ENCODE measurements at places on chromosomes 4 and X.

GRCh38 chr4:31370866-31371465 is 650.8 kb downstream of the PCDH7 start:
- no peak overlapping the region for H3K27ac ChIP-seq
- H3K4me1 ChIP-seq = no peaks in the 10 kb centered on the region
- no peaks in the 10 kb centered on the region for H3K27me3 ChIP-seq
- no peak for DNase-seq
- H3K4me3 ChIP-seq = no peak overlapping the region
- no peaks in the 10 kb centered on the region for H3K36me3 ChIP-seq

DNA sequence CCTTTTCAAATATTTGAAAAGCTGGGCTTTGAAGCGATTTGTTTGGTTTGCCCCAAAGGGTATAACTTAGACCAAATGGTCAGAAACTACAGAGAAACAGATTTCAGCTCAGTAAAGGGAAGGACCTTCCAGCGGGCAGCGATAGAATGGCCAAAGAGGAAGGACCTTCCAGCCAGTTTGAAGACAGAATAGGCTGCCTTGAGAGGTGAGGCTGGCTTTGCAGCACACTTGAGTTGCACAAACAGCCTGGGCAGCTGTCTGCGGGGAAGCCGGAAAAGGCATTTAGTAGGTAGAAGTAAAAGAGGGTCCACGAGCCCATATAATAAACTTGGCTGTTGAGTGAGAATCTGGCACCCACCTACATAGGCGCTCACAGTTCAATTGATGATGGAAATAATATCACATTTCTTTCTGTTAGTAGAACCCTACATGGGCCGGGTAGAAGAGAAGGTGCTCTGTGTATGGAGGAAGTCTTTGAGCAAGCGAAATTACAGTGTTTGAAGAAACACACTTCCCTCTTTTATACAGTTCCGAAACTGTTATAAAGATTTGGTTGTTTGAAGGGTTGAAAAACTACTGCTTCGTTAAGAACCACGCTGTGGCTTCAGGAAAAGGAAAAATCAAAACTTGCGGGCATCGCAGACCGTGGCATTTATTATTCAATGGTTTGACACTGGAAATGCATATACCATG is 75.0 kb upstream of the SORBS2 start:
- H3K36me3 ChIP-seq = no peaks in the 10 kb centered on the region
- no peak overlapping the region for H3K4me3 ChIP-seq
- no peak overlapping the region for H3K27ac ChIP-seq
- no peaks in the 10 kb centered on the region for H3K27me3 ChIP-seq
- no peak for DNase-seq

DNA sequence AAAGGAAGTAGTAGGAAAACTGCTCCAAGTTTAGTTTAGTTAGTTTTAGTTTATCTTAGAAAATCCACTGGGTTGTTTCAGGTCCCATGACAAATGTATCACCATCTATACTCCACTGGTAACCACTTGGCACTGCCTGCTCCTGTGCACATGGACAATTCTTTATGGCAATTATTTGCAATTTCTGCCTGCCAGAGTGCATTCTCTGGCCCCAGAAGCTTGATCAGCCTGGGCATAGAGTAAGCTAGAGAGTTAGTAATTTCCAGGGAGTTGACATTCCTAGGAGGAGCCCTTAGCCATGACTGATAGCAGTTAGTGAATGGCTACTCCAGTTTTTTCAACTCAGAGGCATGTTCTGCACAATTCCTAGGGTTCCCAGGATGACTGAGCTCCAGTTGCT is 203.2 kb upstream of the FGF13 start:
- H3K4me3 ChIP-seq = no peak overlapping the region
- H3K27ac ChIP-seq = no peak overlapping the region
- H3K27me3 ChIP-seq = no peaks in the 10 kb centered on the region
- no peaks in the 10 kb centered on the region for H3K4me1 ChIP-seq
- H3K36me3 ChIP-seq = no peaks in the 10 kb centered on the region

DNA sequence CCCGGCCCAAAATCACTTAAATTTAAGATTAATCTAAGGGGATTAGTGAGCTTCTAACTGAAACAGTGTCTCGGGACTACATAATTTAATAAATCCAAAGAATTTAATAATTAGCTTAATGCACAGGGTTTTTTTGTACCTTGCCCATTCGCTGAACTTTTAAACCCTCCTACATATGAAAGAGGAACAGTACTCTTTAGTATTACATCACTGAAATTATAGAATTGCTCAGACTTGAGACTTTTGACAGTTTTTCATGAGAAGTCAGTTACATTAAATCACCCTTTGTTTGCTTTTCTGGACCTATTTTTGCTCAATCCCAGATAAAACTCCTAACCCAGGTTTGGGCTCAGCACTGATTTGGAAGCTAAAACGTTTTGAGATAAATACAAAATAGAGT is 2.4 kb upstream of the TADA2B start:
- no peaks in the 10 kb centered on the region for H3K27me3 ChIP-seq
- H3K27ac ChIP-seq = no peak overlapping the region
- no peak overlapping the region for H3K4me3 ChIP-seq
- peaks cover 29% of the 10 kb centered on the region for H3K4me1 ChIP-seq
- no peaks in the 10 kb centered on the region for H3K36me3 ChIP-seq

GRCh38 chrX:118503260-118504041 is 7.8 kb downstream of the DOCK11 start:
- no peak overlapping the region for H3K27ac ChIP-seq
- peaks cover 5% of the 10 kb centered on the region for H3K4me1 ChIP-seq
- no peaks in the 10 kb centered on the region for H3K36me3 ChIP-seq
- H3K4me3 ChIP-seq = no peak overlapping the region

- no peak overlapping the region for H3K27ac ChIP-seq
- H3K4me1 ChIP-seq = no peaks in the 10 kb centered on the region
- no peaks in the 10 kb centered on the region for H3K36me3 ChIP-seq
- no peak for DNase-seq
- no peaks in the 10 kb centered on the region for H3K27me3 ChIP-seq
- no peak overlapping the region for H3K4me3 ChIP-seq
Observed at GRCh38 chr4:153809916-153810810, 21.3 kb upstream of the SFRP2 start.

GRCh38 chrX:150316564-150316963 is 46.6 kb upstream of the MAMLD1 start:
- H3K36me3 ChIP-seq = no peaks in the 10 kb centered on the region
- no peak for DNase-seq
- no peak overlapping the region for H3K27ac ChIP-seq
- H3K4me1 ChIP-seq = no peaks in the 10 kb centered on the region

- H3K4me3 ChIP-seq = no peak overlapping the region
- H3K4me1 ChIP-seq = peaks cover 12% of the 10 kb centered on the region
- no peak for DNase-seq
- H3K27me3 ChIP-seq = no peaks in the 10 kb centered on the region
- no peak overlapping the region for H3K27ac ChIP-seq
- no peaks in the 10 kb centered on the region for H3K36me3 ChIP-seq
Observed at GRCh38 chr4:128796934-128797333, 12.6 kb upstream of the JADE1 start.

DNA sequence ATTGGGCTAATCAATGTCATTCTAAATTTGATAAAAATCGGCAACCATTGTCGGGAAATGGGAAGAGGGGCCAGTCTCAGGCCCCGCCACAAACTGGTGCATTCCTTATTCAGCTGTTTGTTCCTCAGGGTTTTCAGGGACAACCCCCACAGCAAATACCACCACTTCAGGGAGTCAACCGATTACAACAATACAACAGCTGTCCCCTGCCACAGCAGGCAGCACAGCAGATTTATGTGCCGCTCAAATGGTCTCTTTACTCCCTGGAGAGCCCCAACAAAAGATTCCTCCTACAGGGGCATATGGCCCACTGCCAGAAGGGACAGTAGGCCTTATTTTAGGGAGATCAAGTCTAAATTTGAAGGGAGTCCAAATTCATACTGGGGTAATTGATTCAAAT is 61.8 kb downstream of the ZNF732 start:
- DNase-seq = no peak
- H3K27me3 ChIP-seq = no peaks in the 10 kb centered on the region
- H3K36me3 ChIP-seq = peaks cover 1% of the 10 kb centered on the region
- H3K27ac ChIP-seq = no peak overlapping the region
- H3K4me3 ChIP-seq = no peak overlapping the region

DNA sequence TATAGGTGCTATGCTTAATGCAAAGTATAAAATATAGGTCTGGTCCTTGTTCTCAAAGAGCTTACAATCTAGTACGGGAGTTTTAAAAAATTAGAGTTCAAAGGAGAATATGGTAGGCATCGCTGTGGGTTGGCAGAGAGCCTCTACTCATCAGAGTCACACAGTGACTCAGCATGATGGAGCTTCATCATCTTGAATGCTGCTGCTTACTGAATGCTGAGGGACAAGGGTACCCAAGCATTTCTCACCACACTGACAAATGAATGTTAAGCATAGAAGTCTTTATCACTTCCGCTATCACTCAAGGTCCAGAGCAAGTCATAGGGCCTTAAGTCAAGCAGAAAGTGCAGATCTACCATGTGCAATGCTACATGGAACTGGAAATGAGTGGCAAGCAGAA is 268.6 kb upstream of the IGFBP7 start:
- no peaks in the 10 kb centered on the region for H3K36me3 ChIP-seq
- no peak overlapping the region for H3K4me3 ChIP-seq

DNA sequence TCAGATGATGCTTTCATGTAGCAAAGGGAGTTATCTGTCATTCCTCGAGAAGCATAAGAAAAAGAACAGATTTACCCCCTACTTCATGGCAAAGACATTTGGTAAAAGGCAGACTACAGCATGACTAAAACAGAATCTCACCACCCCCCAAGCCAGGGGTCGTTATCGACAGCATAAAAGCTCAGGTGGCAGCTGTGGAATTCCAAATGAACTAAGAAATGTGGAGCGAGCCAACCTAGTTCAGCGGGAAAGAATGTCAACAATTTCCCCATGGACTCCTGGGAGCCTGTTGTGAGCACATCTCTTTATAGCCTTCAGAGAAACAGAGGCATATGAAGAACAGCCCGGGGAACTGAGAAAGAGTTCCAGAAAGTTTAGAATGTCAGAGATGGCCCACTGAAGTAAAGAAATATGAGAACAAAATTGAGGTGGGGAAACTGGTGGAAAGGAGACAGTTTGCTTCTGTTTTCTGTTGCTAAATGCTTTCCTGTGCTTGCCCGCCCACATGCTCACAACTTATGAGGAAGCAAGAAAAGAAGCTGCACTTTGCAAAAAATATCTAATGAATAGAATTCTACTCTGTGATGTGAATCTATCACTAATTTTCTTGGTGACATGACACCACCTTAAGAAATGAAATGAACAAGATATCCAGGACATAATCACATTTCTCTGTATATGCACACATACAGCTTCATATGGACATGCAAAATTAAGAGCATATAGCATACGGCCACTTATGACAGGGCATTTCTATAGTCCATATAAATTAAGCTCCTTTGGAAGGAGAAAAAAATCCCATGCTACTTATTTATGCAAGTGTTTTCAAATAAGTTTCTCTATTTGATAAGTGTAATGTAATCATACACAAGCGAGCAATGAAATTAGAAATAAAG is 135.3 kb upstream of the MID1 start:
- no peaks in the 10 kb centered on the region for H3K36me3 ChIP-seq
- peaks cover 12% of the 10 kb centered on the region for H3K4me1 ChIP-seq
- H3K27ac ChIP-seq = no peak overlapping the region
- H3K4me3 ChIP-seq = no peak overlapping the region
- no peaks in the 10 kb centered on the region for H3K27me3 ChIP-seq

GRCh38 chrX:46687619-46688018 is 71.3 kb downstream of the SLC9A7 start:
- H3K4me1 ChIP-seq = no peaks in the 10 kb centered on the region
- H3K27ac ChIP-seq = no peak overlapping the region
- H3K36me3 ChIP-seq = no peaks in the 10 kb centered on the region
- DNase-seq = no peak
- H3K4me3 ChIP-seq = no peak overlapping the region

DNA sequence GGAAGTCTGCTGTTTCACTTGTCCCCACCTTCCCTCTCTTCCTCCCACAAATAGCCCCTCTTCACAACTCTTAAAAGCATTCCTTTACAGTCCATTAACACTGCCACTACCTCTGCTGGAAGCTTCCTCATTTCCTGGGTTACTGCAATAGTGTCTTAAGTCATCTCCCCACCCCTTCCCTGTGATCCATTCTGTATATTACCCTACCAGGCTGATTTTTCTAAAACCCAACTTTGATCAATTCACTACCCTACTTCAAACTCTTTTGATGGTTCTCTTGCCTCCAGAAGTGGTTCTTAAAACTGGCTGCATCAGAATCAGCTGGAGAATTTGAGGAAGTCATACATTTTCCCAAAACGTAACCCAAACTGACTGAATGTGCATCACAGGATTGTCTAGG is 8.8 kb upstream of the XIAP start:
- H3K4me1 ChIP-seq = no peaks in the 10 kb centered on the region
- no peaks in the 10 kb centered on the region for H3K36me3 ChIP-seq
- DNase-seq = no peak
- H3K27ac ChIP-seq = no peak overlapping the region
- no peaks in the 10 kb centered on the region for H3K27me3 ChIP-seq

DNA sequence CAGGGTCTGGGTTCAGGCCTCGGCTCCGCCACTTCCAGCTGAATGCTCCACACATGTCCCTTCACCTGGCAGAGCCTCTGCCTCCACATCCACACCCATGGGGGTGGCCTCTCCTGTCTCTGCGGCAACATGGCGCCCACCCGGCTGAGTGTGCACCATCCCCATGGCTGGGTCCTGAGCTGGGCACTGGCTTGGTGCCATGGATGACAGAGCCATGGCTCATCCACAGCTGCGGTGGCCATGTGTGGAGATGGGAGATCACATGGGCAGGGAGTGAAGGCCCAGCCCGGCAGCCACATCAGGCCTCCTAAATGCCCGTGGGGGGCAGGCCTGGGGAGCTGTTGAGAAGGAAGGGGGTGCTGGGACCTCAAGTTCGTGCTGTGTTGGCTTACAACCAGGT is 213.7 kb downstream of the AFAP1 start:
- H3K4me1 ChIP-seq = no peaks in the 10 kb centered on the region
- no peaks in the 10 kb centered on the region for H3K27me3 ChIP-seq
- no peaks in the 10 kb centered on the region for H3K36me3 ChIP-seq
- no peak overlapping the region for H3K4me3 ChIP-seq
- no peak for DNase-seq

- DNase-seq = no peak
- H3K36me3 ChIP-seq = no peaks in the 10 kb centered on the region
- no peaks in the 10 kb centered on the region for H3K4me1 ChIP-seq
Observed at GRCh38 chrX:123570011-123570590, 162.8 kb downstream of the THOC2 start.

- peak overlapping the region; percentile 86 for H3K27ac ChIP-seq
- no peaks in the 10 kb centered on the region for H3K4me1 ChIP-seq
- H3K27me3 ChIP-seq = no peaks in the 10 kb centered on the region
- no peaks in the 10 kb centered on the region for H3K36me3 ChIP-seq
- peak overlapping the region; percentile 65 for H3K4me3 ChIP-seq
Observed at GRCh38 chrX:102711872-102712215, 404 bp upstream of the GPRASP2 start.

DNA sequence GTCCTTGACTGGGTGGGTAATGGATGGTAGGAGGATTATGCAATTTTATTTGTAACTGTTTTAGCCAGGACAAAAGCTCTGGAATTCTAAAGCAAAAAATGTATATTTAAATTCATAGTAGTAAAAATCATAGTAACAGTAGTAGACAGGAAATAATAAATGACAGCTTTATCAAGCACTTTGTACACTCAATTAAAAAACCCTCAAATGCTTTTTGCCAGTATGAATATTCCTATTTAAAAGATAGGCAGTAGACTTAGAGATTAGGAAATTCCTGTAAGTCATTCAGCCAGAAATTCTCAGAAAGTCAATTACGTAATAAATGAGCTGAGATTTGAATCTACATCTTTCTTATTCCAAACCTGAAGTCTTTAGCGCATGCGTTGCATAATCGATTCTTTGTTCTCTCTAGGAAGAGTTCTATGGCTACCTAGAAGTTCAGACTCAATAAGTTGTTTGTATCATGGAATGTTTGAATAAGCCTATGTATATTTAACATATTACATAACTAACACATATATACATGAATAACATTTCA is 2.5 kb downstream of the AADAT start:
- H3K27ac ChIP-seq = no peak overlapping the region
- no peaks in the 10 kb centered on the region for H3K27me3 ChIP-seq
- H3K36me3 ChIP-seq = peaks cover 8% of the 10 kb centered on the region
- no peak for DNase-seq
- H3K4me1 ChIP-seq = no peaks in the 10 kb centered on the region

Measured in tibial artery (tissue), 4 donors.